ENCODE measurements at places on chromosomes 5 and 9.

- no peak for DNase-seq
Observed at GRCh38 chr9:85001925-85002324, 332.4 kb downstream of the NTRK2 start.

DNA sequence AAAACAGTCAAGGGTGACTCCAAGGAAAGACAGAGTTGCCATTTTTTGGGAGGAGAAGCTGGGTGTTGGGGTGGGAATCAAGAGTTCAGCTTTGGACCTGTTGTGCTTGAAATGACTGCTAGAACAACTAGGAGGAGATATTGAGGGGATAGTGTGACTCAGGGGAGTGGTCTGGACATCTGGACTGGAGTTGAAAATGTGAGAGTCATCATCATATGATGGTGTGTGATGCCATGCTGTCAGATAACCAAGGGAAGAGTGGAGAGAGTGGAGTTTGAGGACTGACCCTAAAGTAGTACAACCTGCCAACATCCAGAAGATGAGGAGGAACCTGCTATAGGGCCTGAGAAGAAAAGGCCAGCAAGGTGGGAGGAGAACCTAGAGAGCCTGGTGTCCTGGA lies 199.7 kb downstream of the ARHGEF28 start:
- DNase-seq, result no peak

DNA sequence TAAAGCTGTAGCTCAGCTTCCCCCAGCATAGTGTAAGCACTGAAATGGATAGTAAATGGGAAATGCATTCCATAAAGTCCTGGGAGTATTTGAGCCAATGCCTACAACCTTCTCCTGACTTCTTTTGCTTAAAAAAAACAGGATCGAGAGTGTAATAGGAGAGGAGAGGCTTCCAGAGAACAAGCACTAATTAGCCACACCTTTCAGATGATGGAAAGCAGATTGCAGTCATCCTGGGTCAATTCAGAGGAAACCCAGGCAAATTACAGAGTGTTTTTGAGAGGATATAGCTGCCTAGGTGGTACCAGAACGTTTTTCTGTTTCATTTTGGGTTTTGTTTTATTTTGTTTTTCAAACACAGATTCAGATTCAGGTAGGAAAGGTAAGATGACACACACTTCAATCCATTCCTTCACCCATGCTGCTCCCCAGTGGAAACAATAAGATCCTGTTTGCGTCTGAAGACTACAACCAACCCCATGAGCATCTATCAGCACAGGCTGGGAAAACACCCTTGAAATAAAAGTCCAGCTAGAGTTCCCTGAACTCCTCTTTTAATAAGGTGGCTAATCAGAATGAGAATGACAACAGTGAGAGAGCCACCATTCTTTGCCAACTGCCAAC lies 95.6 kb downstream of the RFK start:
- DNase-seq, result no peak

GRCh38 chr5:69415584-69415958 lies 655 bp downstream of the MARVELD2 start:
- no peak for DNase-seq

GRCh38 chr5:138927979-138928378 lies 52.8 kb upstream of the LRRTM2 start:
- no peak for DNase-seq

DNA sequence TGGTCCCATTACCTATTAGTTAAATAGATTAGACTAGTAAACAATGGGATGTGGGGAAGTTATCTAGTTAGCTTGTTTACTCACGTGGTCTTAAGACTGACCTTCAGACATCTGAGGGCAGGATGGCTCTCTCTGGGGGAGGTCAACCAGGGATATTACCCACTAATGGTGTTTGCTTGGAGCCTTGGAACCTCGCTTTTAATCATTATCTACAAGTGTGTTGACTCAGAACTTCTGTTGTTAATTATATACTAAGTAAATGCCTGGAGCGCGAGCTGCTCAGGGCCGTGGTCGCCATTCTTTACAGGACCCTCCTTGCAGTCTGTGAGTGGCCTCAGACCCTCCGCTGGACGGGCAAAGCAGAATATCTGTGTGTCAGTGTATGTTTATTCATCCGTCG lies 48.5 kb upstream of the ZNF354A start:
- no peak for DNase-seq

- DNase-seq, result no peak
Observed at GRCh38 chr9:109416135-109416706, 81.9 kb downstream of the PTPN3 start.

GRCh38 chr9:14417237-14417636 lies 103.3 kb upstream of the NFIB start:
- no peak for DNase-seq

- no peak for DNase-seq
Observed at GRCh38 chr9:35051069-35051967, 21.1 kb downstream of the VCP start.

Measured in GM12892 (cell line).